IPS-NIHi11 (cell line): ENCODE measurements at places on chromosomes 4 and X.

DNA sequence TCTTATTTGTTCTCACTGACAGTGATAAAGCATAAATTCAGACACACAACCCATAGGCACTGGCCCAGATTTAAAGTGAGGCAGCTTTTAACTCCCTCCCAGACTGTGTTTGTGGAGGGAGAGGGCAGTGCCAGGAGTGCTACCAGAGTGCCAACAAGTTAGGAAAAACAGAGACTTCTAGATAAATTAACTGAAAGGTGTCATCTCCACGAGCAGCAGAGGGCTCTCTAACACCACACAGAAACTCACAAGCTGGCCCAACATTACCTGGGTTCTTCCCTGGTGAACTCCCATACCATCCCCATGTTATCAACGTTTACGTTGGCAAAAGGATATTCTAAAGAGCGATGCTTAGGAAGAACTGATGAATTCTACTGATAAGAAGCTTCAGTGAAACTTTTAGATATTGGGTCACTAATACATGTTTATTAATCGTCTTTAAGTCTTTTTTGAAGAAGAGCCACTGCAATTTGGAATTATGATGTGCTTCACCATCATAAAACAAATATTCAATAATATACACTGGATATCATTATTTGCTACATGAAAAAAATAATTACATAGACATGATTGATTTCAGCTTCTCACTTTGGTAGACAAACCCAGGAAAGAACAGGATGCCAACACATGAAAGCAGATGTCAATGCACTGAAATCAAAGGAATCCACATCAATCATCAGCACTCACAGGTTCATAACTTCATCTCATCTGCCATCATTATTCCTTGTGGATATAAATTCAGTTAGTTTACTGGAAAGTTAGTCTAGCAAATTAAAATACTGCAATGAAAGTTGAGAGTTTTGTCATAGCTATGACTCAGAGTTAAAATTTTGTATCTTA lies 121.2 kb upstream of the NAP1L5 start:
- peak; percentile 14 for DNase-seq

- no peak for DNase-seq
Observed at GRCh38 chr4:99803566-99804101, 13.0 kb upstream of the DAPP1 start.

- DNase-seq: peak; percentile 10
Observed at GRCh38 chrX:41759817-41760216, 35.8 kb downstream of the GPR82 start.

GRCh38 chr4:181685461-181685860 lies 557.7 kb upstream of the TENM3 start:
- DNase-seq: no peak

DNA sequence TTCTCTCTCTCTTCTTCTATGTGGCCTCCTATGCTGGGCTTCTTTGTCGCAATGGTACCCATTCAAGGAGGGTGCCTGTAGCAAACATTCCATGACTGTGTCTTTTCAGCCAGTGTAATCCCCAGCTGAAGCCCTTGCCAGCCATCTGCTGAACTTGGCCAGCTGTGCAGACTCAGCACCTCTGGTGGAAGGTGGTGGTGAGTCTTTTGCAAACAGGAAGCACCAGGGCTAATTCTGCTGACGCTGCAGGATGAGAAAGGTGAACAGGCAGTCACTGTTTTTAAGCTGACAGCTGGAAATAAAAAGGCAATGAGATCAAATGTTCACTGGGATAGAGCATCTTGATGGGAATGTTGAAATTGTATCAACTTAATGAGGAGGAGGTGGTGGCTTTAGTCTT lies 298.7 kb upstream of the CLNK start:
- no peak for DNase-seq

DNA sequence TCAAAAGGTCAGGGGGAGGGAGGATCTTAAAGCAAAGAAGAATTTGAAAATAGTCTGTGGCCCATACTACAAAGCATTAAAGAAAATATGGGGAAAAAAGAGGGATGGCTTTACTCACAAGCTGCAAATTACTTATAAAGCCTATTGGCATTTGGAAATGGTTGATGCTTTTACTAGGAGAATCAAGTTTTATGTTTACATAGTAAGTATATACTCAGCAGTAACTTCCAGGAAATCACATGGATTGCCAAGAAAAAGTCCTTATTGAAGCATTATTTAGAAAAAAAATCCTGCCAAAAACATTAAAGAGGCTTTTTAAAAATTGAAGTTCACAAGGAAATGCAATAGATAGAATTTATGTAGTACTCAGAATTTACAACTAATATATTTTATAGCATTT lies 8.4 kb upstream of the SH3RF1 start:
- DNase-seq: no peak

DNA sequence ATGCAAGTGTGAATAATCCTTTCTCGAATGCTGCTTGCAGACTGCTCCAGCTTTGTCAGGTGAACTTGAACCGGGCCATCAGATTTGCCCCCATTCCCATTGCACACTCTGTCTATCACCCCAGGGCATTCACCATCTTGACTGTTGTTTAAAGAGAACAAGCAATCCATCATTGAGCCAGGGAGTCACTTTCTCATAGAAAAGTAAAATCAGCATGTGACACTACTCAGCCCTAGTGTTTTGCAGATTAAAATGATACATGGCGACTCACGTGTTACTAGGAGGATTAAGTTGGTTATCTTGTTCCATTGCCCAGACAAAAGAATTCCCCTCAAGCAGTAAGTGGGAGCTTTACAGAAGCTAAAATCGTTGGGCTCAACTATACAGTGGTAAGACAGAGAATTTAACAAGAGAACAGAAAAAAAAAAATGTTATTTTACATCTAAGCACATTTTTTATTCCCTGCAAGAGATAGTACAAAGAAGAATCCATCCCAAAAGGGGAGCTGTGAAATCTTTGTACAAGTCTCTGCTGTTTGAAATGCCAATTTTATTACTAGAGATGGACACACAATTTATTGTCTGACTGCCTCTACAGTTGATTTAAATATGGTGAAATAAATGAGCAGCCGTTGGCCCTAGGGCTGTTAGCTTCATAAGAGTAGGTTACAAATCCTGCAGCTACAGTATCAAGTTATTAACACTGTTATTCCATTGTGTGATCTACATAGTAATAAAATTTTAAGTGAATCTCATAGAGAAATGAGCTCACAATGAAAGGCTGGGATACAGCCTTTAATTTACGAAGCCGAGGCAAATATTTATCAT lies 67.5 kb downstream of the NEUROG2 start:
- DNase-seq: no peak

DNA sequence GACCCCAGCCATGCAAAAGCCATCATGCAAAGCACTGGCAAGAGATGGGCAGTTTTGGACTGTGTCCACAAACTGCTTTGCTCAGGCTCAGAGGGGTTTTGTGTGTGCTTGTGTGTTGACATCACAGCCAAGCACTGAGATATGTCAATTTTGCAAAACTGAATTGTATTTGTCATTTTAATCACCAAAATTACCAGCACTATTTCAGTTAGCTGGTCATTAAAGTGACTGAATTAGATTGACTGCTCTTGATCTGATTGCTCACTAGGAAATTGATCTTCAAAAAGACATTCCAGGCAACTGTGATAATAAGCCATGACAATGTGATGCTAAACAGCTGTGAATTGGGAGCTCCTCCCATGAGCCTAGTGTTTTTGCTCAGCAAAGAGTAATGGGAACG lies 337.3 kb upstream of the GNPDA2 start:
- DNase-seq: no peak

GRCh38 chrX:103211012-103211715 lies 3.7 kb upstream of the BEX4 start:
- DNase-seq: peak; percentile 21
